ENCODE measurements at places on chromosomes 4 and X. TPM values are rescaled to one million over a fixed set of nuclear protein-coding genes. Genes with fewer than 3 reads are reported as not detected.

HMX1 gene
- not detected for total RNA-seq

SOX3 gene
- total RNA-seq: not detected

MAN2B2 gene
- total RNA-seq: 14.9 TPM

NXF2 gene
- not detected for total RNA-seq

FGG gene
- not detected for total RNA-seq

USP17L25 gene
- not detected for total RNA-seq

TLR2 gene
- 0.25 TPM for total RNA-seq

MAGEA4 gene
- total RNA-seq: not detected

ADGRL3 gene
- total RNA-seq: not detected

PLXNB3 gene
- total RNA-seq: 0.91 TPM

SSX2B gene
- not detected for total RNA-seq

IL15 gene
- total RNA-seq: 0.59 TPM

GRCh38 chrX:68710870-68711576 is 63.6 kb downstream of the STARD8 start:
- H3K4me1 ChIP-seq: no peaks in the 10 kb centered on the region
- H3K4me3 ChIP-seq: no peak overlapping the region
- DNase-seq: no peak
- H3K27me3 ChIP-seq: no peaks in the 10 kb centered on the region

- no peaks in the 10 kb centered on the region for H3K27me3 ChIP-seq
- no peak overlapping the region for H3K27ac ChIP-seq
- no peak for DNase-seq
- no peaks in the 10 kb centered on the region for H3K36me3 ChIP-seq
Observed at GRCh38 chr4:174559894-174560293, 37.6 kb upstream of the HPGD start.

- H3K27ac ChIP-seq: no peak overlapping the region
- no peaks in the 10 kb centered on the region for H3K4me1 ChIP-seq
- no peaks in the 10 kb centered on the region for H3K27me3 ChIP-seq
- H3K4me3 ChIP-seq: no peak overlapping the region
Observed at GRCh38 chr4:173793937-173794510, 264.0 kb upstream of the HAND2 start.

DNA sequence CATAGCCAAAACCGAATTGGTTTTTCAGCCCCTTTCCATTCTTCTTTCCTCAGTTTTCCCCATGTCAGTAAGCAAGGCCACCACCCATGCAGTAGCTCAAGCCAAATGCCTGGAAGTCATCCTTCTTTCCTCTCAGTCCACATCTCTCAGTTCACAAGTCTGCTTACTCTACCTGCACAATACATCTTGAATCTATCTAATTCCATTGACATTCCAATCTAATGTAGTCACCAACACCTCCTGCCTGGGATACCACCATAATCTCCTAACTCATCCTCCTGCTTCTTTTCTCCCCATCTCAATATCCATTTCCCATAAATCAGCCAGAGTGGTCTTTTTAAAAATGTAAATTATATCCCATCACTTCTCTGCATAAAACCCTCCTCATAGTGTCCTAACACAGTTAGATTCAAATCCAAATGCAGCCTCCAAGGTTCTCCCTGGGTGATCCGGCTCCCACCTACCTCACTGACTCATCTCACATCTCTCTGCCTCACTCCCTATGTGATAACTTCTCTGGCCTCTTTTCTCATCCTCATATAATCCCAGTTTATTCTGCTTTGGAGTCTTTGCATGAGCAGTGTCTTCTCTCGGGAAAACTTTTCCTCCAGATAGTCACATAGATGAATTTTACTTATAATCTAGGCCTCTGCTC is 26.9 kb downstream of the KCNIP4 start:
- H3K4me3 ChIP-seq: no peak overlapping the region
- H3K4me1 ChIP-seq: no peaks in the 10 kb centered on the region
- DNase-seq: no peak
- no peak overlapping the region for H3K27ac ChIP-seq
- no peaks in the 10 kb centered on the region for H3K36me3 ChIP-seq

DNA sequence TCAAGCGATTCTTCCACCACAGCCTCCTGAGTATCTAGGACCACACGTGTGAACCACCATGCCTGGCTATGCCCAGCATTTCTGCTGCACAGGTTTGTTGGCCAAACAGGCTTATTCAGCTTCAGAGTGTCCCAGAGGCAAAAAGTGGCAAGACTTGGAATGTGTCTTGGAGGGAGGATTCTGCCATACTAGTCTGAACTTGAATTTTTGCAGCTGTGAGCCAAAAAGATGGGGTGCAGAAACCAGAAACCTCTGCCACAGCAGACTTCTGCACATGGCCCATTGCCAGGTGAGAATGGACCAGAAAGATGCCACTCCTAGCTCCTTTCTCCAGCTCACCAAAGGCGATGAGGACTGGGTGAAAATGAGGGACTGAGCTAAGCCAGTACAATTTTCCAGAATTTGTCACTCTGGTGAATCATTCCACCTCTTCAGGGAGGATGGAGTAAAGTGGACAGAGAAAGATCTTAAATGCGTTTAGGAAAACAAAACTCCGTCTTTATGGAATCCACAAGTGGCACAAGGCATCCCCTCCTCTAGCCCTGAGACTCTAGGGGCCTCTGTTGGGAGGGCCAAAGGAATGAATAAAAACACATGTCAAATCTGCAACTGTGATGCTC is 369.1 kb upstream of the CLNK start:
- H3K27me3 ChIP-seq: no peaks in the 10 kb centered on the region
- no peaks in the 10 kb centered on the region for H3K36me3 ChIP-seq
- no peaks in the 10 kb centered on the region for H3K4me1 ChIP-seq

DNA sequence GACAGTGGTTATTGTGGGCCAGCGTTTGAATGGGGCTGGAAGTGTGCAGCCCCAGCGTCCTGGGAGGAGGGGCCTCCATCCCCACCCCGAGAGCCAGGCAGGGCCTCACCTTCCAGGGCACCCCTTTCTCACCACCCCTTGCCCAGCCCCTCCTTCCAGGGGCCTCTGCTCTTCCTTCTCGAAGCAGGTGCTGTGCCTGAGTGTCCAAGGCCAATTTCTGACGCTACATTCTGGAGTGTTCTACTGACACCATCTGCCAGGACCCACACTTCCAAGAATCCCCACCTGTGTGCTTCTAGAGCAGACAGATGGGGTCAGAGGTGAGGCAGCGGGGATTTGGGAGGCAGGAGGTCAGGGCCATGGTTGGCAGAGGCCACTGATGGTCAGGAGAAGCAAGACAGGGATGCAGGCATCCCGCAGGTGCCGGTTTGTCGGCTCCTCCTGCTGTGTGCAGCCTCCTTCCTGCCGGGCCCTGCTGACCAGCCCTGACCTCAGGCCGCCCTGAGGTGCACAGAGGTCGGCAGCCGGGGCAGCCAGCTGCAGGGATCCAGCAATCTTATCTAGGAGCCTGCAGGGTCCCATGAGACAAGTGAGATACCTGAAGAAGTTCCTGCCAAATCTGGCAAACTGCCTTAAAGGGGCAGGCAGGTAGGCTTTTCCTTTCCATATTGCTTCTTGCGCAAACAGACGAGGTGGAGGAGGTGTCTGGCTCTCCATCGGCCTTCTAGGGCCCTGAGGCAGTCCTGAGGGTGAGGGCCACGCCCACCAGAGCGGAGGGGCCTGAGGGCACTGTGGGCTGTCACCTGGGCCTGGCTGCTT is 18.8 kb downstream of the MSANTD1 start:
- no peak overlapping the region for H3K27ac ChIP-seq
- no peaks in the 10 kb centered on the region for H3K36me3 ChIP-seq
- no peak for DNase-seq

DNA sequence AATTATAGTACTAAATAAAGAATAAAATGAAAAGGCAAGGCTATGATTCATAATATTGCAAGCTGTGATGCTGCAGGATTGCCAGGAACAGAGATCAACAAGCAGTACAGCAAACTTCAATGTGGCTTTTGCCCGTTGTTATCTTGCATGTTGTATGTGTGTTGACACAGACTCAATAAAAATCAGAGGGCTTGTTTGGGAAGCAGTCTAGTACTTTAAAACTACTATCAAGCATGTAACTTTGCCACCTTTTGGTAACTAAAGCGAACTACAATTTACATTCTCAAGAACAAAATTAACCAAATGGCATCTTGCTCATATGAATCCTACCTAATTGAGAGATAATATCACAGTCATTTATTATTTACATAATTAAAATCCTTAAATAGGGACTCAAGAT is 79.8 kb upstream of the GPM6A start:
- DNase-seq: no peak
- H3K4me1 ChIP-seq: no peaks in the 10 kb centered on the region
- no peaks in the 10 kb centered on the region for H3K27me3 ChIP-seq
- H3K36me3 ChIP-seq: no peaks in the 10 kb centered on the region
- no peak overlapping the region for H3K27ac ChIP-seq

- no peak overlapping the region for H3K4me3 ChIP-seq
- no peaks in the 10 kb centered on the region for H3K27me3 ChIP-seq
- no peak for DNase-seq
- no peak overlapping the region for H3K27ac ChIP-seq
Observed at GRCh38 chrX:138986235-138986634, 274.7 kb upstream of the FGF13 start.

GRCh38 chrX:24646745-24647182 is 383 bp downstream of the PCYT1B start:
- peak overlapping the region; percentile 57 for H3K4me3 ChIP-seq
- peaks cover 10% of the 10 kb centered on the region for H3K4me1 ChIP-seq
- no peaks in the 10 kb centered on the region for H3K36me3 ChIP-seq
- H3K27ac ChIP-seq: no peak overlapping the region
- DNase-seq: no peak

GRCh38 chrX:13418126-13419097 is 98.6 kb upstream of the ATXN3L start:
- H3K4me3 ChIP-seq: no peak overlapping the region
- DNase-seq: no peak
- H3K4me1 ChIP-seq: peaks cover 9% of the 10 kb centered on the region
- H3K27ac ChIP-seq: no peak overlapping the region

GRCh38 chr4:25184056-25184455 is 23.8 kb upstream of the SEPSECS start:
- no peak overlapping the region for H3K4me3 ChIP-seq
- H3K27ac ChIP-seq: no peak overlapping the region
- H3K36me3 ChIP-seq: no peaks in the 10 kb centered on the region
- DNase-seq: no peak
- peaks cover 7% of the 10 kb centered on the region for H3K4me1 ChIP-seq
- no peaks in the 10 kb centered on the region for H3K27me3 ChIP-seq

DNA sequence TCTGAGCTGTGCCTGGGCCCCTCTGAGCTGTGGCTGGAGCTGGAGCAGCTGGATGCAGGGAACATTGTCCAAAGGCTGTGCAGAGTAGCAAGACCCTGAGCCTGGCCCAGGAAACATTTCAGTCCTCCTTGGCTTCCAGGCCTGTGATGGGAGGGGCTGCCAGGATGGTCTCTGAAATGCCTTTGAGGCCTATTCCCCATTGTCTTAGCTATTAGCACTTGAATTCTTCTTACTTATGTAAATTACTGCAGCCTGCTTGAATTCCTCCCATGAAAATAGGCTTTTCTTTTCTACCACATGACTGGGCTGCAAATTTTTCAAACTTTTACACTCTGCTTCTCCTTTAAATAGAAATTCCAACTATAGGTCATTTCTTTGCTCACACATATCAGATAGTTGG is 349.8 kb upstream of the KLHL4 start:
- H3K4me1 ChIP-seq: no peaks in the 10 kb centered on the region
- DNase-seq: no peak
- no peaks in the 10 kb centered on the region for H3K27me3 ChIP-seq
- no peaks in the 10 kb centered on the region for H3K36me3 ChIP-seq
- H3K27ac ChIP-seq: no peak overlapping the region

DNA sequence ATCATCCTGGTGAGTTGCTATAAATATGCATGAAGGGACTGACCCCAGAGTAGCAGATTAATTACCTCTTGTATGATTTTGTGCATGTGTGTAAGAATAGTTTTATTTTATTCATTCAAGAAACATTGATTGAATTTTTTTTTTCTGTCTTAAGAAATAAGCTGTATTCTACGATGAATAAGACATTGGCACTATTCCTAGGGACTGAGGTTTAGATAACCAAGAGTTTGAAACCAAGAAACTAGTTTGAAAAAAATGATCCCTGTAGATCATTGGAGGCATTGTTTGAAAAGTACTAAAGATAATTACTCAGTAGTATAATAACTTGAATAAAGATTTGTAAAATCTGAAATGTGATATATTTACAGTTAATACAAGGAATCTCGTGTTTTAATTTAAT is 1086.9 kb downstream of the PCDH7 start:
- no peak overlapping the region for H3K4me3 ChIP-seq
- H3K36me3 ChIP-seq: no peaks in the 10 kb centered on the region
- H3K27me3 ChIP-seq: no peaks in the 10 kb centered on the region
- H3K27ac ChIP-seq: no peak overlapping the region

- no peaks in the 10 kb centered on the region for H3K27me3 ChIP-seq
- no peak for DNase-seq
- no peaks in the 10 kb centered on the region for H3K36me3 ChIP-seq
- no peak overlapping the region for H3K4me3 ChIP-seq
Observed at GRCh38 chrX:56727531-56727930, 1.5 kb upstream of the NBDY start.

GRCh38 chr4:98996765-98997068 is 1.2 kb downstream of the METAP1 start:
- DNase-seq: no peak
- H3K27ac ChIP-seq: peak overlapping the region; percentile 58
- H3K27me3 ChIP-seq: no peaks in the 10 kb centered on the region
- H3K4me3 ChIP-seq: peak overlapping the region; percentile 84
- H3K4me1 ChIP-seq: peaks cover 28% of the 10 kb centered on the region

GRCh38 chrX:46488712-46489111 is 56.5 kb downstream of the ZNF674 start:
- H3K4me3 ChIP-seq: no peak overlapping the region
- DNase-seq: no peak
- H3K36me3 ChIP-seq: peaks cover 43% of the 10 kb centered on the region
- H3K27ac ChIP-seq: no peak overlapping the region
- no peaks in the 10 kb centered on the region for H3K27me3 ChIP-seq

DNA sequence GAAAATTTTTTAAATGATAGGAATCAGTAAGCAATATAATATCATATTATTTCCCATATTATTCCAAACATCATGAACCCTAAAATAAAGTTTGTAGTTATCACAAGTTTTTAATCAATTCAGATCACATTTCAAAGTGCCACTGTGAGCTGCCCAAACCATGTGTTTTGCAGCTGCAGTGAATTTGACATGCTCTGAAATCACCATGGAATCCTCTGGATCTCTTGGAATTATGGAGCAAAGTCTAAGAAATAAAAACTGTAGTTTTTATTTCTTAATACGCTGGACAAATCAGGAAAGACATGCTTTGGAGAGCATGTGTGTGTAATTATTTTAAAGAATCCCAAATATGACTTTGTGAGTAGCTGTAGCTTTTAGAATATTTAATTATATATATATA is 262.7 kb downstream of the ANKRD50 start:
- no peaks in the 10 kb centered on the region for H3K4me1 ChIP-seq
- H3K4me3 ChIP-seq: no peak overlapping the region
- H3K27ac ChIP-seq: no peak overlapping the region
- no peaks in the 10 kb centered on the region for H3K36me3 ChIP-seq
- H3K27me3 ChIP-seq: no peaks in the 10 kb centered on the region

- peaks cover 2% of the 10 kb centered on the region for H3K27me3 ChIP-seq
- no peaks in the 10 kb centered on the region for H3K4me1 ChIP-seq
- H3K4me3 ChIP-seq: no peak overlapping the region
- H3K36me3 ChIP-seq: no peaks in the 10 kb centered on the region
Observed at GRCh38 chr4:8349664-8350236, 80.2 kb downstream of the HTRA3 start.

Data from activated T-helper 2 cell treated with anti-CD3 and anti-CD28 coated beads, Interferon-gamma antibody, Interleukin-2, Interleukin-4, amounts not matched to agents 10 μg/mL and 5 μg/mL and 100 μg/mL, durations not matched to agents 14 hours and 24 hours and 36 hours (primary cell).